Fibroblast of skin of right quadriceps (primary cell): ENCODE measurements at places on chromosomes 5 and 9.

GRCh38 chr5:81252904-81253303, 19.8 kb downstream of the CKMT2 start:
- DNase-seq, result no peak

GRCh38 chr5:53908757-53909156, 348.3 kb downstream of the NDUFS4 start:
- no peak for DNase-seq

DNA sequence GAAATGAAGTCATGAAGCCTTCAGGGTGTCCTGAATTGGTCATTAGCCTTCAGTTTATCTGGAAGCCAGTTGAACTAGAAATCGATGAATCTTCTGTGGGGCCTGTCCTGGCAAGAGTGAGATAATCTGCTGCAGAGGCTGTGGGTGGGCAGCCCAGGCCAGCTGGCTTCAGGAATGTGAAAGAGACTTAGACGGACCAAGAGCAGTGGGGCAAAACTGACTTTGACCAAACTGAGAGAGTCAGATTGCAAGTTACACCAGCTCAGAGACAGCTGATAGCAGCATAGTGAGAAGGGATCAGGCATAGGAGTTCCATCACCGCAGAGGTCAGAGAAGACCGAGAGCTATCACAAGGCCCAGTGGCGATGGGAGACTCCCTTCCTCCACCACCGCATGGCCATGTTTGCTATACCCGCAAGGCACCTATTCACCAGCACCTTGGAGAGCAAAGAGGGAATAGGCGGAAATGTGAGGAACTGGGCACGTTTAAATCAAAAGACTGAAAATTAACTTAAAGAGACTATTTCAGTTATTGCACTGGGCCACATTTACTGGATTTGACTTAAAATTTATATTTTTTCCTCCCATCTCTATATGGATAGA, 50.0 kb upstream of the GLIS3 start:
- DNase-seq, result no peak

- no peak for DNase-seq
These were observed at the start of gene GPR151 for GRCh38 chr5:146516151-146516475. TSS of gene GPR151 (minus strand) at chr5:146516190. CDS start at chr5:146516113, 77 bp downstream.

DNA sequence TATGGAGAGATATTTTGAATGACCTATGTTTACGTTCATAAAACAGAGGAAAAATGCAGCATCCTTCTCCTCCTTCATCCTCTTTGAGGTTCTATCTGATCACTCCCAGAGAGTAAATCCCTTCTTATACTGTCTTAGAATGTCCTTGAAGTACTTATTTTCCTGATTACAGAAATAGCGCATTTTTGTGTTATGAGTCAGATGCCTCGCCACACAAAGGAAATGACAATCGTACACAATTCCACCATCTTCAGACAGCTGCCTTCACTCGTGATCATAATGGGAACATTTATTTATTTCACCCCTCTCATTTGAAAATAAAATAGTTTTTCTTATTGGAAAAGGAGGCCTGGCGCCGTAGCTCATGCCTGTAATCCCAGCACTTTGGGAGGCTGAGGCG, 2.4 kb upstream of the GLT6D1 start:
- DNase-seq, result peak; percentile 22

DNA sequence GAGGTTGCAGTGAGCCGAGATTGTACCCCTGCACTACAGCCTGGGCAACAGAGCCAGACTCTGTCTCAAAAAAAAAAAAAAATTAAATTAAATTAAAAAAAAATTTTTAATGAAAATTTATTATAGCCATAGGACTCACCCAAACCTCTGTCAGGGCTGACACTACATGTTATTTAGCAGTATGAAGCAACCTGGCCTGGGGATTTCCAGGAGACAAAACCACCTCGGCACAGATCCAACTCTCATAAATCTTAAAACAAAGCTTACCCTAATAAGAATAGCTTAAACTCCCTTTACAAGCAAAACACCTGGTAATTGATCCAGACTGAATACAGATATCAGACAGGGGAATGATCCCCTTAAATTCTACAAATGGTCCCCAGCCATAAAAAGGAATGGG, 38.4 kb downstream of the PPP1R2B start:
- no peak for DNase-seq

DNA sequence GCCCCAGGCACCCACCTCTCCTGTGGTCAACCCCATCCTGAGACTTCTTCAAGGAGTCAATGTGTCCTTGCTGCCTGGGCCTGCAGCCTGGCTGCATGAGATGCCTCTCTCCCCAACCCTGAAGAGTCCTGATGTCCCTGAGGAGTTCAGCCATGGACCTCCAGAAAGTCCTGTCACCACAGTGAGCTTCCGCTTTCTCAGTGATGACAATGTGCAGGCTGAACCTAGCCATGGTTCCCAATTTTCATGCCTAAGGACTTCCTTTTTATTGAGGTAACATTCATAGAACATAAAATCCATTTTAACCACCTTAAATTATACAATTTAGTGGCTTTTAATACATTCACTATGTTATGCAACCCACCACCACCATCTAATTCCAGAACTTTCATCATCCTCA, 29.1 kb downstream of the DAP start:
- DNase-seq, result no peak

DNA sequence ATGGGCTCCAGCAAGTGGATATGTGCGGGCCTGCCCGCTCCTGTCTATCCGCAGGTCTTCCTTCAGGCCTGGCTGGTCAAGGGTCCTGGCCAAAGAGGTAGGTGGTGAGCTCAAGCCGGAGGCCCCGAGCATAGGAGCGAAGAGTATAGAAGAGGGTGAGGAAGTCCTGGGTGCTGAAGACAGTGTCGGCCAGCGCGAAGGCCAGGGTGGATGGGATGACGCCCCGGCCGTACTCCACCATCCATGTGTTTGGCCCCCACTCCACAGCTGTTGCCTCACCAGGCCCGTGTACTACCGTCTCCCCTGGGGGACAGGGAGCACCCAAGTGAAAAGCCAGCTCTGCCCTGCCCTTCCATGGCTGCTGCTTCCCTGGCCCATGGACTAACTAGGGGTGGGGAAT, 2.0 kb downstream of the SIGMAR1 start:
- DNase-seq, result no peak

DNA sequence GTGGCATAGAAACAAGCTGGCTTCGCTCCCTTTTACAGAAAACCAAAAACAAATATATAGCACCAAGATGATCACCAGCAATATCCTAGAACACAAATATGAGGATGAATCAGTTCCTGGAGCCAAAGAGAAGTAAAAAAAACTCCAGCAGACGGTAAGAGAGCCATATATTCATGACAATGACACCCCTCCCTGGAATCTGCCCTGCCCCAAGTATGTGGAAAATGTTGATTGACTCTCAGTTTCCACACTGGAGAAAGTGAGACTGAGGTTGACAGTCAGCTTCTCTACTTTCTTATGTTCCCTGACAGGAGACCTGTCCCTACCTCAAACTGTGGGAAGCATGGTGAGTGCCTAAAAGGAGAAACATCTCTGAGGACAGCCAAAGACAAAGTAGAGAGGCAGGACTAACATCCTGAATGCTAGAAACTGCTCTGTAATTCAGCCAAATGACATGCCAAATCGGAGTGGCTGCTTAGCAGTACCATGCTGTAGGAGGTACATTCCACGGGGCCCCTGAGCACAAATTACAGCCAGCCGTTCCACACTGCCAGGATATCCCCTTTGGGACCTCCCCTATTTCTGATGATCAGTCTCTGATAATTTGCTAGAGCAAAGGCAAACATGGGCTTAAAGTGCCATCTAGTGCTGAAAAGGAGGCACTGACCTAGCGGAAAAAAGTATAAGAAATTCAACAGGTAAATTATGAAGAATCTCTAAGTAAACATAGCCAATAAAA, 424.0 kb upstream of the RGMB start:
- peak; percentile 90 for DNase-seq

DNA sequence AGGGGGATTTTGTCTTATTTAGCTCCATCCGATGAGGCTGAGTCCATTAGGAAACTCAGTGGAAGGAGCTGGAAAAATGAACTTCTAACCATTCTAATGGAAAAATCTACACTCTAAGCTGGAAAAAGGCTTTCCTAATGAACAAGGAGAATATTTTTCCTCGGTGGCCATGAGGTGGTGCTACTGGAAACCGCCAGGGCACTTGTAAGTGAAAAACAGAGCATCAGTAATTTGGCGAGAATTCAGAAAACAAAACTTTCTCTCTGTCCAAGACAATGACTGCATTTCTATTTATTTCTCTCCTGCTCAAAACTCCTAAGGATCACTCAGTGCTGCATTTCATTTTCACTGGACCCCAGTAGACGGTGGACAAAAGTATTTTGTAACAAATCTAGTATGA, 237.6 kb downstream of the TENT4A start:
- DNase-seq, result no peak
